ENCODE measurements at places on chromosomes 12 and 14.

GRCh38 chr12:13091832-13092231 is 11.6 kb downstream of the GSG1 start:
- peak; percentile 70 for DNase-seq

GRCh38 chr14:100586153-100586402 is 1.1 kb downstream of the BEGAIN start:
- no peak for DNase-seq

GRCh38 chr12:43154498-43155045 is 397.4 kb downstream of the ADAMTS20 start:
- no peak for DNase-seq

DNA sequence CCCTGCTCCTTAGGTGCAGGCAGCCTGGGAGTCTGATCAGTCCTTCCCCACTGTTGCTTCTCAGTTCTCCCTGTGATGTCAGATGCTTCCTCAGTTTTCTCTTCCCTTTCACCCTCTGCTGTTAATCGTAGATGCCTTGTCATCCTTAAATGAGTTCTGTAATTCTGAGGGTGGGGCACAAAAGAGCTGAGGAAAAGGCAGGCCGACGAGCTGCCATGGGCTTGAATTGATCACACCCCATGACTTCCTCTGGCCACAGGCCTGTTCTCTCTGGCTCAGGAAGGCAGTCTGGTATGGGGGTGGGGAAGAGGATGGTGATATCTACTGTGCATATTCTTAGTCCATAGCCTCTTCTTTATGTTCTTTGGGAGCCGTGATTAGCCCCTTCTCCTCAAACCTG is 5.2 kb upstream of the AP1G2 start:
- DNase-seq, result no peak

DNA sequence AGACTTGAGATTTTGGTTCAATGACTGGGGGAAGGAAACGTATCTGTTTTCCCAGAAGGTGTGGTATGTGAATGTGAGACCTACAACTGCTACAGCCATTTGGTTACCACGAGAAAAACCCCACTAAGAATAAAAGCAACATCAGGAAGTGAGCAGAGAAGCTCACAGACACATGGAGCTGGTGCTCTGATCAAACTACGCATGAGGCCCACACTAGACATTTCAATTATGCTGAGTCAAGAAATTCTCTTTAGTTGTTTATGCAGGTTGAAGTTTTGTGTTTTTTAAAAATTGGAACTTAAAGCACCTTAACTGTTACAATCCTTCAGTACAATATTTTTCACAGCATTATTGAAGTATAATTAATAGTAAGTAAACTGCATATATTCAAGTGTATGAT is 8.9 kb upstream of the SPTLC2 start:
- DNase-seq, result no peak

DNA sequence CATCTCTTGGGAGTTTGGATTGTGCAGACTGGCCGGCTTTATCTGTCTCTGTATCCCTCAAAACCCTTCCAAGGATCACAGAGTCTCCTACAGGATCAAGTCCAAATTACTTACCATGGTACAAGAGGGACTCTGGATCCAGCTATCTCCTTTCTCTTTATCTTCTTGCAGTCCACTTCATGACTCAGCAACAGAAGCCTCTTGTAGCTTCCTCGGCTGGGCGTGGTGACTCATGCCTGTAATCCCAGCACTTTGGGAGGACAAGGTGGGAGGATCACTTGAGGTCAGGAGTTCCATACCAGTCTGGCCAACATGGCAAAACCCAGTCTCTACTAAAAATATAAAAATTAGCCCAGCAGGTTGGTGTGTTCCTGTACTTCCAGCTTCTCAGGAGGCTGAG is 189.7 kb downstream of the BCAT1 start:
- DNase-seq, result no peak

DNA sequence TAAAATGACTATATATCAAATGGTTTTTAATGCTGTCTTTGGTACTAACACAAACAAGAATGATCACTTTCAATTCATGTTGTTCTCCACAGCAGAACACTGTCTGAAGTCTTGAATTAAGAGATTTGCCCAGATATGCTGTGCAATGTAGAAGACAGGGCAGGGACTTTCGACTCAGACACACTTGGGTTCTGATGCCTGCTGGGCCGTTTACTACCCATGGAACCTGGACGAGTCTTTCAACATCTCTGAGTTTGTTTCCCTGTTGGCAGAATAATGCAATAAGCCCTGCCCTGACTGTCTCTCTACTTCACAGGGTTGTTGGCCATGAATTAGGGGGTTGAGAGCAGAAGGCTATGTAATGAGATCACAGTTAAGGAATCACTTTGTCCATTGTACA is 162.6 kb upstream of the TMPO start:
- no peak for DNase-seq

DNA sequence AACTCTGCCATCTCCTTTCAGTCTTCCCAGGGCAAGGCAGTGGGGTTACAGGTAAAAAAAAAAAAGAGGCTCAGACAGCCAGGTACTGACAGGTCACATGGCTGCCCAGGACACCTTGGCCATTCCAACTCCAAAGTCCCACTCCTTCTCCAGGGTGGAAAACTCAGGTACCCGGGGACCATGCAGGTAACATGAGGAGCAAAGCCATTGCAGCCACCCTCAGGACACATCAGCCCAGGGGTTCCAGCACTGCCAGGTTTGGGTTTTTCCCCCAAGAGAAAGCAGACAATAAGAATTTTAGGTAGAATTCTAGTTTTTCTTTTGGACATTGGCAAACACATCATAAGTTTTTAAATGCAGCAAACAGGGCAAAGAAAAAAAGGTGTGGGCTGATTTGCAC is 15.3 kb downstream of the FAM222A start:
- DNase-seq, result no peak

- DNase-seq, result no peak
Observed at GRCh38 chr12:3837049-3837448, 36.1 kb downstream of the PARP11 start.

GRCh38 chr12:92384571-92384970 is 238.9 kb upstream of the BTG1 start:
- no peak for DNase-seq

GRCh38 chr12:11508699-11509098 is 113.3 kb upstream of the PRB2 start:
- DNase-seq, result no peak

DNA sequence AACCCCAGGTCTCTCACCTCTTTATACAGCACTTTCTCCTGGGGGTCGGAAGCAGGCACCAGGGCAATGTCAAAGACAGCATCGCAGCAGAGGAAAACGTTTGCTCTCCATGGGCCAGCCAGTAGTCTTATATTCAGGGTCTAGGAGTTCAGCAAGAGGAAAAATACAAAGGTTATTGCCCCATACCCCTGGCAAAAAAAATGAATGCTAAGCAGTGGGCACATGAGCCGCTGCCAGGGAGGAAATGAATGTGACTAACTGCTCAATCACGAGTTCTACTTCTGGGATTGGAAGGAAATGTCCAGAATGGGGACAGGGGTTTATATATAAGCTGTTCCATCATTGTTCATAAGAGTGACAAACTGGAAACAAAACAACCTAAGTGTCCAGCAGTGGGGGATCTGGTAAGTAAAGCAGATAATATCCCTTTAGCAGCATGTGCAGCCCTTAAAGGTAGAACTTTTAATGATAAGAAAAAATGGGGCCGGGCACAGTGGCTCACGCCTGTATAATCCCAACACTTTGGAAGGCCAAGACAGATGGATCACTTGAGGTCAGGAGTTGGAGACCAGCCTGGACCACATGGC is 53.8 kb downstream of the PHETA1 start:
- no peak for DNase-seq

DNA sequence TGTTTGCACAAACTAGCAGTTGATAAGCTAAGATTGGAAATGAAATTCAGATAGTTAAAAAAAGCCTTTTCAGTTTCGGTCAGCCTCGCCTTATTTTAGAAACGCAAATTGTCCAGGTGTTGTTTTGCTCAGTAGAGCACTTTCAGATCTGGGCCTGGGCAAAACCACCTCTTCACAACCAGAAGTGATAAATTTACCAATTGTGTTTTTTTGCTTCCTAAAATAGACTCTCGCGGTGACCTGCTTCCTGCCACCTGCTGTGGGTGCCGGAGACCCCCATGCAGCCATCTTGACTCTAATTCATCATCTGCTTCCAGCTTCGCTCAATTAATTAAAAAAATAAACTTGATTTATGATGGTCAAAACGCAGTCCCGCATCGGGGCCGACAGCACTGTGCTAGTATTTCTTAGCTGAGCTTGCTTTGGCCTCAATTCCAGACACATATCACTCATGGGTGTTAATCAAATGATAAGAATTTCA is 335.6 kb downstream of the TMEM121 start:
- no peak for DNase-seq

DNA sequence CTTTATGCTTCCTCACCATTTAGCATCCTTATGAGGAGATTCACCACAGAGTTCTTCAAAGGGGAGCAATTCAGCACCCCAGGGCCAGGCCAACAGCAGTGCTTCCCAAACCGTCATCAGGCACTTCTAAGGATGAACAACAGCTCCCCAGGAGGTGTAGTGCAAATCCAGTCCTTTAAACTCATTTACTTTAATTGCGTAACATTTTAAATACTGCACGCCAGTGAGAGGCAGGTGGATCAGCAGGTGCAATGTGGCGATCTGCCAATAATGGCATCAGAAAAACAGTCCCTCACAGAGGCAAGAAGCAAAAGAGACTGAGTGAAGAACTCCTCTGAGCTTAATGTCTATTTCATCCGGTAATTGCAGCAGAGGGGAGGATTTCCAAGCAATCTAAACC is 770.9 kb upstream of the FOXG1 start:
- no peak for DNase-seq

GRCh38 chr12:9646794-9647781 is 22.4 kb upstream of the CLEC2D start:
- DNase-seq, result no peak

- no peak for DNase-seq
Observed at GRCh38 chr12:24500831-24501230, 448.1 kb downstream of the BCAT1 start.

GRCh38 chr12:2271961-2272360 is 219.2 kb downstream of the CACNA1C start:
- DNase-seq, result no peak

DNA sequence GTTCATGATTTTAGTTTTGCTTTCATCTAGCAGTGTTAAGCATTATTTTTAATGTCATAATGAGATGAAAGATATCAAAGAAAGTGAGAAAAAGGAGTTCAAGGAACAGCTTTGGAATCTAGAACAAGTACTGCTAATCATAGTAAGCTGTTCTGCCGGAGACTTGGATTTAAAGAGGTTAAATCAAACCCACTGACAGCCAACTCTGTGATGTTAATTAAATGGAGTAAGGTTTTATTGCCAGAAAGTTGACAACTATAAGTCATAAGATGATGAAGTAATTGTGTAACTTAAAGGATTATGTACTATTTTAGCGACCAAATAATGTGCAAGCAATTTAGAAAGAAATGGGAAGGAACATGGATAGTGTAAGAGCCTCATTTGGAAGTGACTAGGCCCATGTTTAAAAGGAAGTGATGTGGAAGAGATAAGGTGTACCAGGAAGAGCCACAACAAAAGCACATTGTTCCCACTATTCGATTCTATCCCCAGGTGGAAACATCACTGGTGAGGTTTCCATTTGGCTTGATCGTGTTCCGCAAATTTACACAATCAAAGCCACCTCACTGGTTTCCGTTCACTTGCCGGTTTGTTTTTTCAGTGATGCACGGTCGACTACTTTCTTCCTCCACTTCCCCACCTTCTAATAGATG is 388.5 kb downstream of the PAWR start:
- no peak for DNase-seq

DNA sequence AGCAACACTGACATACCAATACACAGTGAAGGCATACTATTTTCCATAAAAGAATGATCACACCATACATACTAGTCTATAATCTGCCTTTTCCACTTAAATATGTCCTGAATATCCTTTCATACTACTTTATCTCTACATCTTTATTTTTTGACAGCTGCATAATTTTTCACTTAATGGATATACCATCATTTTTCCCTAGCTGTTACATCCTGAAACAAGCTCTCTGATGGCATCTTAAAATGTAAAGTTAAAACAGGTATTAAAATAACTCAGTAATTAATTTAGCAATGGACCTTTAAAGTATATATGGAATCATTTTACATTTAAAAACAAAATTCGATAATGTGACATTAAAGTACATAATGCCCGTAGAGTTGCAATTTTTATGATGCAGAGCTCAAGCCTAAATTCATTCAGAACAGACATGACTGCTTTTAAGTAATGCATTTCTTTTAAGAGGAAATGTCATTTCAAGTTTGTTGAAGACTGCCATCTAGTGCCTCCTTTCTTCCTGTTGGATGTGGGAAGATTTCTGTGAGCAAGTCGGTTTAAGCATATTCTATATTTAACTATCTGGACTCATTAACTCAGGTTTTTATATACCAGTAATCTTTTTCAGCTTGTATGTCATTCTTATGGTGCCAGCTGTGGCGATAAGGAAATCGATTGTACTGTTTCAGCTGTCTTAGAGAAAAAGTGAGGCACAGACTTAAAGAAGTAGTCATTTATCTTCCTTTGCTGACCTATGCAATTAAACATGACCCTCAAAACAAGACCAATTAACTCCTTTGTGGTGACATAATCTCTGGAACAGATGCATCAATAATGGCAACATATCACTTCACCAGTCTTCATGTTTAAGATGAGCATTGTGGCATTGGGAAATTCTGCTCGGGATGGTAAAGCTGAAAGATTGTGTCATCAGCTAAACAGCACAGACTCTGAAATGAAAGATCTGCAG is 20.3 kb downstream of the PRICKLE1 start:
- DNase-seq, result no peak

DNA sequence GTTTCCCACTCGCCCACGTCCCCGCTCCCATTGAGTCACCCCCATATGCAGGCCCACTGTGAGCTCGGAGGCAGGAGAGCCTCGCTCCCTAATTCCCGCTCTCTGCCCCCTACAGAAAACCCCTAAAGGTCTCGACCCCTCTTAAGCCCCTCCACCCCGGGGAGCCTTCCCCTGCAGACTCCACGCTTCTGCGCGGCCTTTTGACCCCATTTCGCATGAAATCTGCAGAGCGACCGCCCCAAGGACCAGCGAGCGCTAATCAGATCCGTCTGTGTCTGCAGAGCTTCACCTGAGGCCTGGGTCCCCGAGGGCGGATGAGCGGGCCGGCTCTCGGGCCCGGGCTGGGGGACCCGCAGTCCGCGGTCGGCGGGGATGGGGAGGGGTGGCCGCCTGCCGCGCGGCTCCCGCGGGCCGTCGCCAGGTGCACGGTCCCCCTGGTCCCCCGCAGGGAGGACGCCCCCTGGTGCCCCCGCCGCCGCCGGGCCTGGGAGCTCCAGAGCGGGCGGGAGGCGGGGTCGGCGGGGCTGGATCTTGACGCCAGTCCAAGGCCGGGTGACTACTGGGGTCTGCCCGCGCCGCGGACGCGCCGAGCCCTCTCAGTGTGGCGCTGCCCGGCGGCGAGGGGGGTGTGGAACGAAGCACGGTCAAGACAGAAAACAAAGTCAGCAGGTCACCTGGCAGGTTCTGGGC is 10.1 kb downstream of the BMP4 start:
- DNase-seq, result no peak

GRCh38 chr12:130698106-130698505 is 18.0 kb downstream of the RIMBP2 start:
- DNase-seq, result no peak

- DNase-seq, result no peak
Observed at GRCh38 chr14:106372870-106373652, 846.7 kb downstream of the TMEM121 start.

Data from esophagus muscularis mucosa (tissue), 4 donors.